Renal cortex interstitium (tissue), 15 donors: ENCODE measurements at places on chromosomes 4 and X.

DNA sequence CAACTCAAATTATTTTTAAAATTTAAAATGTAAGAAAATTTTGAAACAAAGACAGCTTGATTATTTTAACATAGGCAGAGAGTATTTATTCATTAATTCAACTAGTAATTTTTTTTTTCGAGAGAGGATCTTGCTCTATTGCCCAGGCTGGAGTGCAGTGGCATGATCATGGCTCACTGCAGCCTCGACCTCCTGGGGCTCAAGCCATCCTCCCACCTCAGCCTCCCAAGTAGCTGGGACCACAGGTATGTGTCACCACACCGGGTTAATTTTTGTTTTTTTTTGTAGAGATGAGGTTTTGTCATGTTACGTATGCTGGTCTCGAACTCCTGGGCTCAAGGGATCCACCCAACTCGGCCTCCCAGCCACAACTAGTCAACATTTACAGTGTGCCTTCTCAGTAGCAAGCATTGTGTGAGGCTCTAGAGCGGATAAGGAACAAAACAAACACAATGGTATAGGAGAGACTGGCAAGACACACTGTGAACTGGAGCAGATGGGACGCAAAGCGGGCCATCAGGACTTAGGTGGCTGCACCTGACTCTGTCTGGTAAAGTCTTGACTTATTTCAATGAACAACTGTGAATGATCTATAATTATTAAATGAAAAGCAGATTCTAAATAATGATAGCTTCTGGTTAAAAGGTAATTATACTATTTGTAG, 21.6 kb downstream of the SETD7 start:
- no peak for DNase-seq

GRCh38 chr4:82903737-82904136, 3.2 kb downstream of the THAP9 start:
- no peak for DNase-seq

DNA sequence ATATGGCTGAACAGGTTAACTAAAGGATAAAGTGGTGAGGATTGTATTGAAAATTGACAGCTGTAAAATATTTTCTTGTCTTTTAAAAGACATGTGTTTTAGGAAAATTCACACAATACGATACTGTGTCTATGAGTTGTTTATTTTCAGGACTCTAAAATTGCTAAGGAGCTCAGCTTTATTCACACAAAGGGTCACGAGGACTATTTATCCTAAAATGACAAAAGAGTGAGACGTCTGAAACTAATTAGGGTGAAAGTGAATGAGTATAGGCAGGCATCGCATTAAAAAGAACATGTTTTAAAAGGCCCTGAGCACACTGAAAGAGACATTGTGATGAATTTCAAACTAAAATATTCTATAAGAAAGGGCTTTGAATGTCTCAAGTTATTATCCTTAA, 304.7 kb downstream of the SH2D1A start:
- DNase-seq: no peak

- no peak for DNase-seq
Measured at GRCh38 chr4:20916106-20916505, 215.8 kb downstream of the PACRGL start.

- no peak for DNase-seq
Measured at GRCh38 chr4:136124251-136124745, 1408.0 kb downstream of the PCDH18 start.

- no peak for DNase-seq
Measured at GRCh38 chr4:52234561-52235440, 183.7 kb downstream of the SPATA18 start.

- no peak for DNase-seq
Measured at GRCh38 chrX:24266996-24267395, 46.9 kb downstream of the SUPT20HL2 start.

DNA sequence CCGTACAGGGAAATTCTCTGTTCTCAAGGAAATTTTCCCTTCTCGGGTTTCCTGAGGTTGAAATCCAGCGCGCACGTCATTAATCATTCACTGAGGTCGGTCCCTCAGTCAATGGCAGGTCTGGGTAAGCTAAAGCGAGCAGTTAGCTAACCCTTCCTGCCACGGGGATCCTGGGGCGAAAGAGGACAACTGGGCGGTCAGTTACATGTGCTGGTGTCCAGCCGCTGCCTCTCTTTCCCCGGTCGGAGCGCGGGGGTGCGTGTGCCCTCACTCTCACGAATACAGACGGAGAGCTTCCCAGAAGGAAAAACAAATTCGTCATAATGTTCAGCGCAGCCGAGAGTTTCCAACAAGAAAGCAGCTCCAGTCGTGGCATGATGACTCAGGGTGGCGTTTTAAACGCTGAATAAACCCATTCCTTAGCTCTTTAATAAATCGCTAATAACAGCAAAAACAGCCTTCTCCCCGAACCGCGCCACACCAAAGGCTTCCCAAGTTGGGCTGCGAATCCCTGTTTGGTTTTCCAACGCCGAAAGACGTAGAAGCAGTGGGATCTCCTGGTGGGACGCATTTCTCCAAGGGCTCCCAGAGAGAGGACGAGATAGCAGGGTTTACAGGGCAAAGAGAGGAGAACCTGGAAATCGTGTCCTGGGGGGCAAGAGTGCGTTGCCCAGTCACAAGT, 752 bp upstream of the FGF5 start:
- DNase-seq: peak; percentile 38

DNA sequence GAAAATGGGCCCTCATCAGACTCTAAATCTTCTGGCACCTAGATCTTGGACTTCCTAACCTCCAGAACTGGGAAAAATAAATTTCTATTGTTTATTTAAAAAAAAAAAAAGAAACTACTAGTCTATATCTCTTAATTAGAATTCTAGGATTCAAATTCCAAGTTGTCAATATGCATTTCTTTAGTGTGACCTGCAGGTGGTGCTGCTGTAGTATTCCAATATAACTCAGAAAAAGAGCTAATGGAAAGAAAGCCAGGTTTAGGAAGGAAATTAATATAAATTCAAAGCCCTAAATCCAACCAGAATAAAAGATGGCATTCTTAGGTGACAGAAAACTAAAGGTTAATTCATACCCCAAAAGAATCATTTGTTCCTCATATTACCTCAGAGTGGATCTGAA, 80.0 kb upstream of the NALF2 start:
- DNase-seq: no peak

DNA sequence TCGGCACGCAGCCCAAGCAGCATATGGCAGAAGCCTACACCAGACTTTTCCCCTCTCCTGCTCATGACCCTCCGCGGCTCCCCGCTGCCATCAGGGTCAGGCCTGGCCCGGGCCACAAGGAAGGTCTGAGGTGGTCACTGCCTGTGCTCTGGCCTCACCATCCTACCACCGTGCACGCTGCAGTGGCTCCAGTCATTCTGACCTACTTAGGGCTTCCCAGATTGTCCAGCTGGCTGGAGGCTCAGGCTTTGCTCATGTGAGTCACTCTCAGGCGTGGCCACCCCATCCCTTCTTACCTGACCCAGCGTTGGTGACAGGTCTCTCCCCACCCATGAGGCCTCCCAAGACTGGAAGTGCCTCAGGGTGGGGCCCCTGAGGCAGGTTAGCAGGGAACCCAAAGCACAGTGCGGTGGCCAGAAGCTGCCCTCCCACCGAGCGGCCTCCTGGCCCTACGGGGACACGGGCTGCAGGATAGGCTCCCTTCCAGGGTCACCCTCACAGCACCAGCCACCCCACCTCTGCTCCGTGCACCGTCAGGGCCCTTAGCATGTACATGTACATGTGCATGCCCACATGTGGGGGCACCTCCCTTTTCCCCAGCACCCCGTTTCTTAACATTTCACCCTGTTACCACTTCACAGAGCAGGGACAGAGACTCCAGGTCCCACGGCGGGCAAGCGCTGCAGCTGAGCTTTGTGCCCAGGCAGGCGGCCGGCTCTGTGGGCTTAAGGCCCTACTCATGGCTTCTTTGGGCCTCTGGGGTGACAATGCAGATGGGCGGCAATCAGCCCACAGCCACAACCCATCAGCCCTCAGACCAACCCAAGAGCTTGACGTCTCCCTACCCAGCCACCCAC, 2.2 kb downstream of the TREX2 start:
- DNase-seq: no peak

DNA sequence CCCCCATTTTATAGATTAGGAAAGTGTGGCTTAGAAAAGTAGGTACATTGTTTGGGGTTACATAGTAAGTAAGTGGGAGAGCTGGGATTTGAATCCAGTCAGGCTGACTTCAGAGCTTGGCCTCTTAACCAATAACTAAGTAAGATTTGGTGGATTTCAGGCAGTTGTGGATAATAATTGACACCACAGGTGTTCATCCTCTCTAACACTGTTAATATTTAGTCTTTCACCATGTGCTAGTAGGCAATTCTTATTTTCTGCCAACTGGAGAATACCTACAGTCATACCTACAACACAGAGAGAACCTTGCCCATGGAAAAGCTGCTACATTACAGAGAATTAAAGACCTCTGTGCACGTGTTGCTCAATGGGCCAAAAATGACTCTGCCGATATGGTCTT, 89.5 kb downstream of the DIAPH2 start:
- DNase-seq: no peak

GRCh38 chr4:67550857-67551256, 5.6 kb upstream of the CENPC start:
- no peak for DNase-seq

- no peak for DNase-seq
Measured at GRCh38 chr4:17093481-17093880, 195.0 kb upstream of the LDB2 start.

DNA sequence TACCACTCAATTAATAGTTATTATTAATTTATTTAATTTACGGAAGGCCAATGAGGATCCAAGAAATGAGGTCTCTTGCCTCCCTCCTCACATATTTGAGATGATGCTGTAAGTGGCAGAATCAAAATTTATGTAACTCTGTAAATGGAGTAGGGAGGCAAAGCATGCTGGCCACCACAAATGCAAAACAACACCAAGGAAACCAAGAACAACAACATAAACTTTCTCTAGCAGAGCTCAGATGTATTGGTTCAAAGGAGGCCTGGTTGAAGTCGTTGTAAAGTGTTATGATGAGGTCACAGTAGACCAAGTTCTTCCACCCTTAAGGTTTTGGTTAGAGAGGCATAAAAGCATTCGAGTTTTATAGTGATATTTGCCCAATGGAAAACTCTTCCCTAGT, 194.8 kb upstream of the FAT1 start:
- DNase-seq: no peak
